ENCODE measurements at places on chromosomes 2 and 18.

- no peak for DNase-seq
Measured at GRCh38 chr2:112644155-112644932, 1.4 kb upstream of the SLC20A1 start.

DNA sequence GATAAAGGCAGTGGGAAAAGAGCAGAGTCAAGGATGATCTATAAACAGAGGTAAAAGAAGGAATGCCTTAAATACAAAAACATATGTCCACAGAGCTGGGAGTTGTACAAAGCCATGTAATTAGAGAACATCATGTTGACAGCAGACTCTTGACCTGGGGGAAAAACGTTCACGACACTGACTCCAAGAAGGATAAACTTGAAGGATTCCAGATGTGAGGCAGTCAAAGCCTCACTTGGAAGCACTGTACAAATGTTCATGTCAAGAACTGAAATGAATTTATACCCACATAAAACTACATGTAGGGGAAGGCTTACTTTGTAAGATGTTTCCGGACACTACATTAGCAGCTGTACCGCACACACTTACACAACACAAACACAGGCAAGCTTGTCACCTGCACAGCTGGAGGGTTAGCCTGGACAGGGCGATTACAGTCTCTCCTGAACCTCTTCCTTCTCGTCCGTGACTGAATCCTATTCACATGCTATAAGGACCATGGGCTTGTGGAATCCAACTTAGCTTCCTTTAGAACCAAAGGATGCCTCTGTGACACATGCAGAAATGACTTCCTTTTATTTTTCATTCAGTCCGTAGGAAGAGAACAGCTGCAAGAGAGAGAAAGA, 88.6 kb downstream of the SH3YL1 start:
- DNase-seq: no peak

- DNase-seq: no peak
Measured at GRCh38 chr2:177340158-177340557, 52.4 kb upstream of the AGPS start.

- no peak for DNase-seq
Measured at GRCh38 chr2:127406454-127406853, 11.8 kb upstream of the PROC start.

- DNase-seq: no peak
Measured at GRCh38 chr2:35794796-35795450, 560.7 kb upstream of the CRIM1 start.

- no peak for DNase-seq
Measured at GRCh38 chr18:55102501-55102900, 143.2 kb upstream of the CCDC68 start.

DNA sequence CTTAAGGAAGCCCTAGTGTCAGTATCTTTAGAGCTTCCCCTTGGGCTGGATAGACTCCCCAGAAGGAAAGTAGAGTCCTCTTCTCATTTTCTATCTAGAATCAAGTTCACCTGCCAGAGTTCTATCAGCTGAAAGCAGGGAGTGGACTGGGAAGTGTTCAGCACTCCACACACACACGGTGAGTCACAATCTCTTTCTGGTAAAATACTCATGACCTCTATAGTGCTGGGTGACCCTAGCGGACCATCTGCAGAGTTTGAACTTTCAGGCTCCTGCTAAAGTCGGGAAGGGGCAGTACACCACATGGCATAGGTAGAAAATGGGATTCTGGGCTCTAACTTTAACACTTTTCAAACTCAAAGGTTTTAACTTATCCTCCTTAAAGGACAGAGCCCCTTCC, 43.3 kb downstream of the SAP130 start:
- DNase-seq: no peak

DNA sequence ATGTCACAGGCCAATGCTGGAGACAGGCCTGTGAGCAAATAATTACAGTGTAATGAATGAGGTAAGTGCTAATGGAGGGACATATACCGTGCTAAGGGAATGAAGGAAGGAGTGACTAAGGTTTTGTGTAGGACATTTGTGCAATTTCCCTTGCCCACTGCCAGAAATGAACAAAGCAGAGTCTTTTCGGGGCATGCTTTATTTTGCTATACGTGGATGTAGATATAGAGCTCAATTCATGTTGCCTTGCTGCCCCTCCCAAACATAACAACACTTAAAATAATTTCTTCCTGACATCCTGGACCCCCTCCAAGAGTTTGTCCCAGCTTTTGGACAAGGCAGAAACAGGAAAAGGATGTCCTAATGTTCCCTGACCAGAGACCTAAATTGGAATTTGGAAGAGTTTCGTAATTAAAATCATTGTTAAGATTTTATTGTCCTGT, 23.7 kb upstream of the CD28 start:
- DNase-seq: no peak

DNA sequence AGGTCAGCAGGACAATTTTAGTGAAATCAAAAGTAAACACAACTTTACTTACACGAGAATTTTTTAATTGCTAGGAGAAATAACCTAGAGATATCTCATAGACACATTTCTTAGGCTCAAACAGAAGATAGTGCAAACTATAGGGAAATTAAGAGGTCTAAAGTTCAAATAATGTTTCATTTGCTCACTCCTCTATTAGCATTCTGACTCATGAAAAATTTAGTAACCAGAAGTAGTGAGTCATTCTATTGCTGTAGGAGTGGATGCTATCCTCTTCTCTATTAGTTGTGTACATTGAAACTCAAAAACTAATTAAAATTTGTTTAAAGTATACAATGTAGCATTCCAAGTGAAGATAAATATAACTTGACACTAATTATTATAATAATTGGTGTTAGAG, 908.3 kb upstream of the TMEFF2 start:
- DNase-seq: no peak

DNA sequence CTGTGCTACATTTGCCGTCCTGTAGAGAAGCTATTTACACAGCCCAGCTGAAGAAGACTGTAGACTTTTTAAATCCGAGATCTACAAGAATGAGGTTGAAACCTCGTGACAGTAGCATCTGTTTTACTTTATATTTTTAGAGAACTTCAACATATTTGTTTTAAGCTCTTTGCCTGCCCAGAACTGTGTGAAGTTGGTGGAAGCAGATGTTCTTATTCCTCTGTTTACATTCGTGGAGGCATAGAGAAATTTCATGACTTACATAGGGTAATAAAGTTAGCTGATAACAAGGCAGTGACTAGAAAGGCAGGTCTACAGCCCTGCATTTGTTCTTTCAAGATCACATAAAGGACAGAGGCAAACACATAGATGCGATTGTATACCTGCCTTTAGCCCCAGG, 47.0 kb upstream of the MAP3K20 start:
- no peak for DNase-seq

GRCh38 chr2:19676770-19677169, 225.0 kb downstream of the TTC32 start:
- no peak for DNase-seq

DNA sequence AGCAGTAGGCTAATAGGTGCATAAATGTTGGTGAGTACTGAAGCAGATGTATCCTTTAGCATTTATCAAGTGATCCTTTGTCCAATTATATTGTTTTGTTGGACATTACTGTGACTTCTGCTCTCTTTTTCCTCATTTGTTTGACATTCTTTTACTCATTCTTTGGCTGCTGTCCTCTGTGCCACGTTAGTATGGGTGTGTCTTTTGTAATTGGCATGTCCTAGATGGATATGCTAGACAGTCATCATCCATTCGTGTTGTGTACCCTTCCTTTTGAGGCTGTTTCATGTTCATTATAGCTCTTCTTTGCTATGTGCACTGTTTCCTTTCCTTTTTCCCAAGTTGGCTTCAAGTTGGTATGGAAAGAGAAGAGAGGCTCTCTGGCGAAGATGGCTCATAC, 284.7 kb downstream of the CYP26B1 start:
- no peak for DNase-seq

GRCh38 chr2:208830203-208830602, 423.6 kb downstream of the PTH2R start:
- DNase-seq: no peak

DNA sequence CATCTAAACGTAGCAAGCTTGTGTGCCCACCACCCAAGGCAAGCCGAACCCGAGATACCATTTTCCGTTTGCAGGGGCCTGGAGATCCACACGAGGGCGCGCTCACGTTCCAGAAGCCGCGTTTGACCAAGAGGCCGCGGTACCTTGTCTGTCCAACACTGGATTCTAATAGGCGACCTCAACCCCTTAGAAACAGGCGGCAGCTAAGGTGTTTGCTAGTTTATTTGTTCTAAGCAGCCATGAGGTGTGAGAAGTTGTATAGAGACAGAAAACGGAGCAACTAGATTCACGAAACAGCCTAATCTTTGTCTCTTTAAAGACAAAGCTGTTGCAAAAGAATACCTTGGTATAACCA, 4.2 kb downstream of the HOXD11 start:
- DNase-seq: peak; percentile 78

- DNase-seq: no peak
Measured at GRCh38 chr2:28544405-28544921, 48.6 kb downstream of the PLB1 start.

DNA sequence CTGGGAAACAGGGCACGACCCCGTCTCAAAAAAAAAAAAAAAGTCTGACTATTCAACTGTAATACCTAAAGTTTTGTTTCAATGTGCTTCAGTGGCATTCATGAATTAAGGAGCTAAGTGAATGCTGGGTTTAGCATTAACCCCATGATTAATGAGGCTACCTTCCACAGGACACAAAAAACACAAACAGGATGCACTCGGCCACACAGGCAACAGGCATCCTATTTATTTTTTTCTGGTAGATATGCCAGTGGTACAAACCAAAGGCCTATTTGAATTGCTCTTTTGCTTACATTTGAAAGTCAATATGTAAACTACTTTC, 48.3 kb downstream of the CDH2 start:
- DNase-seq: no peak

DNA sequence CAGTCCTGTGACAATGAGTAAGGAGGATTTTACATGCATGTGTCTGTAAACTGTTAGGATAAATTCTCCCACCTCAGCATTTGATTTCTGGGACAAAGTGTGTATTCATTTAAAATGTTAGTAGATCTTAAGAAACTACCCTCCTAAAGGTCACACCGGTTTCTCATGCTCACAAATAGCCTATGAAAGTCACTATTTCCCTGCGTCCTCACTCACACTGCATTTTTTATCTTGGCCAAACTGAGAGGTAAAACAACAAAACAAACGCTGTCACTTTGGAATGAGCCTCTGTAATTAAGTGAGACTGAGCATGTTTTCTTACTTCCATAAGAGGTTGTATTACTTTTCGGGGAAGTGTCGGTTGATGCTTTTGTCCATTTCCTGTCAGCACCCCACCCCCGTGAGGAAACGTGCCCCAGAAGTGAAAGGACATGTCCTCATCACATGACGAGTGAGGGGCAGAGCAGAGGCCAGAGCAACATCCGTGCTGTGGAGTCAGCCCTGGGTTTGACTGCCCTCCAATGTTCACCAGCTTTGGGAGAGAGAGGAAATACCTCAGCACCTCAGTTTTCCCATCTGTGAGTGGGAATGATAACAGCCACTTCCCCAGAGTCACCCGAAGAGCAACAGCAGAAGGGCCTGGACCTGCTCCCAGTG, 3.1 kb downstream of the GYPC start:
- DNase-seq: no peak

DNA sequence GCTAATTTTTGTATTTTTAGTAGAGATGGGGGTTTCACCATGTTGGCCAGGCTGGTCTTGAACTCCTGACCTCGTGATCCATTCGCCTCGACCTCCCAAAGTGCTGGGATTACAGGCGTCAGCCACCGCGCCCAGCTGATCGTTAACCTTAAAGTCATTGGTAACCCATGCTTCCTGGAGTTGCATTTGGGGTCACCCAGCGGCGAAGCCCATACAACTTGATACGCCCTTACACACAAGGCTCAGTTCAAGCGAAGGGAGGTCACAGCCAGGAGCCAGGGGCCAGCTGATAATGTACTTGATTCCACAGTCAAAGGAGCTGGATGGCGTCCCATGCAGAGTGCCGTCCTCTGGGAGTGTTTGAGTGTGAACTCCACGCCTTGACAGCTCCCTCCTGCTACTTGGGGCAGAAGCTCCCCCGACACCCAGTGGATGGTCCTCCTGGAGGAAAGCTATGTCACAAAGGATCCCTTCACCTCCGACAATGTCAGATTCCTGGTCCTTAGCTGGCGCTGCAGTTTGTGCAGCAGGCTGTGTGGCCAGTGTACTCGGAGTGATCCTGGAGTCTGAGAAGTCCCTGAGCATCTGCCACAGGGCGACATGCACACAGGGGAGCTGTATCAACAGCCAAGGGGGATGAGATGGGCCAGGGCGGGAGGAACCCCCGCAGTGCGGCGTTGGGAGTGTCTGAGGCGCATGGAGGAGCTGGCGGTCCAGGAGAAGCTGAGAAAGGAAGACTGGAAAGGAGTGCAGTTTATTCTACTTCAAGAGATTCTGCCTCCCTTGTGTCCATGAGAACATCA, 7.9 kb downstream of the CLHC1 start:
- no peak for DNase-seq

GRCh38 chr18:3040173-3040572, 27.2 kb upstream of the LPIN2 start:
- no peak for DNase-seq

DNA sequence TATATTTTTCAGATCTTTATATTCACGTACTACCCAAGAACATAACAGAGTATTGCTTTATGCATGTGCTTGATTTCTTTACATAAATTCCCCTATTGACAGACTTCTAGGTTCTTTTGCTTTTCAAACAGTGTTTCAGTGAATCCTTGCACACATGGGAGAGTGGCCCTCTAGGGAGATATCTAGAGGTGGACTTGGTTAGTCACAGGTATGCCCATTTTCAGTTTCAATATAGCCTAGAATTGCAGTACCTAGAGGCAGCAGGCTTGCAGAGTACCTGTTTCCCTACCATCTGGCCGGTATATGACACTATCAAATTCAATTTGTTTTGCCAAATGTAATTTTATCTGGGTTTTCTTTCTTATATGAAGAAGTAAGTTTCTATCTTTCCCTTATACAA, 36.8 kb downstream of the EML6 start:
- no peak for DNase-seq

- DNase-seq: no peak
Measured at GRCh38 chr2:241224018-241224850, 35.8 kb downstream of the ANO7 start.

GRCh38 chr2:201196003-201196402, 13.1 kb downstream of the CASP10 start:
- no peak for DNase-seq

- no peak for DNase-seq
Measured at GRCh38 chr2:47133046-47133445, 22.1 kb downstream of the STPG4 start.

- no peak for DNase-seq
Measured at GRCh38 chr2:238793306-238793705, 54.6 kb upstream of the TWIST2 start.

Measured in NCI-H1092 (cell line).